ENCODE measurements at places on chromosomes 12 and 14.

- DNase-seq = no peak
Measured at GRCh38 chr12:47035484-47035883, 43.9 kb upstream of the PCED1B start.

GRCh38 chr12:15005064-15005463 is 32.2 kb downstream of the PDE6H start:
- DNase-seq = no peak

DNA sequence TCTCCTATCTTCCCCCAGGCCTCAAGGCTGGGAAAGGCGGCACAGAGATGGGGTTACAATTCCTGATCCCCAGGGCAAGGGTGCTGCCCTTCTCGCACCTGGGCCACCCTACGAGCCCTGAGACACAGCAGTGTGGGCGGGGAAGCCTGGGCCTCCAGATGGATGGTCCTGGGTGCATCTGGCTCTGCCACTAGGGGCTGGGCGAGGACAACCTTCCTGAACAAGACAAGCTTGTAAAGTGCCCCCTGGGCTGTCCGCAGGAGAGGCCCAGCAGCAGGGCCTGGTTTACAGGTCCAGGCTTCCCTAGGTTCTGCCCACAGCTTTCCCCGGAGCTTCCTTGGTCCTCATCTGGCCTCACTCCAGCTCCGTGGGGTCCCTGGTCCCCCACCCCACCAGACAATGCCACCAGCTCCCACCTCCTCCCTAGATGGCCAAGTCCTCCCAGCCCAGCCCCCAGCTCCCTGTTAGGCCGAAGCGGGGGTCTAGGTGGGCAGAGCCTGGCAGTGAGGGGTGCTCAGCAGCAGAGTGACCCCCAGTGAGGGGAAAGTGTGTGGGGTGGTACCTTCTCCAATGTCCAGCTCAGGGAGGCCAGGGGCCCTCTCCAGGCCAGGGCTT is 8.9 kb downstream of the ARL6IP4 start:
- no peak for DNase-seq

DNA sequence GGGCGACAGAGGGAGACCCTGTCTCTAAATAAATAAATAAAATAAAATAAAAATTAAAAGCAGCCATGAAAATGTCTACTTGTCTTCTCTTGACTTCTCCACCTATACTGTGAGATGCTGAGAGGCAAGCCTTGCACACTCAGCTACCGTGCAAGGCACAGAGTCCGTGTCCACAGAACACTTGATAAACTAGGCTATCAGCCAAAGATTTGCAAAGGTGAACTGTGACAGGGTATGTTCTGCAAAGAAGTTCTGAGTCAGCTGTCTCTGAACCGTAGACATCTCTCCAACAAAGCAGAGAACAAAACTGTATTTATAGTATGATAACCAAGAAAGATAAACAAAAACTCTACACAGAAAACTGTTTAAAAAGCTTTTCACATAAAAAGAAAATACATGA is 35.5 kb downstream of the STXBP6 start:
- DNase-seq = no peak

DNA sequence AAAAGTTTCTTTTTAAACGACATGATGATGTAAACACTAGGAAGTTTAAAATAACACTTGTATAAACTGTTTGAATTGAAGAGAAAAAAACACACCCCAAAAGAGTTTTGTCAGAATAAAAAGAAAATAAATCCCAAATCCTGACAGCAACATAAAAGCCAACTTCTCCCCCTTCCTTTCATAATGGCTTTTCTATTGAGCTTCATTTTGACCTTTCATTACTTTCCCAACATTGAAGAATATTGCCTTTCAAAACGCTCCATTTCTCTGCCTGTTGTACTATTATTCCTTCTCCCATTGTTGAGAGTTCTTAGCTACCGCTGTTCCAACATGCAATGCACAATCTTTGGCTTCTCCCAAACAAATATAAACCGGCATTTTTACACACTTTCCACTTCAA is 448.5 kb downstream of the BCAT1 start:
- no peak for DNase-seq

DNA sequence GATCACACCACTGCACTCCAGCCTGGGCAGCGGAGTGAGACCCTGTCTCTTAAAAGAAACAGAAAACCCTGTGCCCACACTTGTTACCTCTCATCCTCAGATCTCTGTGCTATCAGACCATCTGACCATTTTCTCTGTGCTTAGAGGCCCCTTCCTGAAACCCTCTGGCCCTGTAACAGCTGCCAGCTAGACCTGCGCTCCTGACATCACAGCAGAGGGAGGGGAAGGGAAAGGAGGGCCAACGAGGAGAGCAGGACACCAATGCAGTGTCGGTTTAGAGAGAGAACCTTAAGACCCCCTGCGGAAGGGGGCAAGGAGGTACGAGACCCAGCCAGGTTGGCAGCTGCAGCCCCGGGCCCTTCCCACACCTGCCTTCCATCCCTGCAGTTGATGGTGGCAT is 42.4 kb downstream of the SLC8B1 start:
- DNase-seq = no peak

DNA sequence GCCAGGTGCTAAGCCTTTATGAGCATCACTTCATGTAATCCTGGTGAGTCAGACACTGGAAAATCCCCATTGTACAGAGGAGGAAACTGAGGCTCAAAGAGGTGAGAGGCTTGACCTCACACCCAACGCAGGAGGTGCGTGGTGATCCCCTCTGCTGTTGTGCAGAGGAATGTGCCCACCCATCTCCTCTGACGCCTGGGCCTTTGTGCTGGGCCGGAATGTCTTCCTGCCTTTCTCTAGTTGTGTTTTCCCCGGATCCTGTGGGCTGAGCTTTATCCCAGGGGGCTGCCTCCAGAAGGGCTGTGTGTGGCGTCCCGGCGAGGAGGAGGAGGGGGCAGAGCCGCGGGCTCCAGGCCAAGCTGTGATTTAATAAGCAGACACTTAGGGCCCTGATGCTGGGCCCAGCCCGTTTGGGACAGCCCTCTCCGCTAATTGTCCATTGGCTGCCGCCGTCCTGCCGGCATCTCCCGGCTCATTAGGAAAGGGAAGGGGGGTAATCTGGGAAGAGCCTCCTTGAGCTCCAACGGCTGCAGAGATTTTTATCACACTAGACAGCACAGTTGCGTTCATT is 653.6 kb downstream of the MED13L start:
- no peak for DNase-seq

- DNase-seq = no peak
Measured at GRCh38 chr12:96635844-96636243, 146.5 kb downstream of the CFAP54 start.

DNA sequence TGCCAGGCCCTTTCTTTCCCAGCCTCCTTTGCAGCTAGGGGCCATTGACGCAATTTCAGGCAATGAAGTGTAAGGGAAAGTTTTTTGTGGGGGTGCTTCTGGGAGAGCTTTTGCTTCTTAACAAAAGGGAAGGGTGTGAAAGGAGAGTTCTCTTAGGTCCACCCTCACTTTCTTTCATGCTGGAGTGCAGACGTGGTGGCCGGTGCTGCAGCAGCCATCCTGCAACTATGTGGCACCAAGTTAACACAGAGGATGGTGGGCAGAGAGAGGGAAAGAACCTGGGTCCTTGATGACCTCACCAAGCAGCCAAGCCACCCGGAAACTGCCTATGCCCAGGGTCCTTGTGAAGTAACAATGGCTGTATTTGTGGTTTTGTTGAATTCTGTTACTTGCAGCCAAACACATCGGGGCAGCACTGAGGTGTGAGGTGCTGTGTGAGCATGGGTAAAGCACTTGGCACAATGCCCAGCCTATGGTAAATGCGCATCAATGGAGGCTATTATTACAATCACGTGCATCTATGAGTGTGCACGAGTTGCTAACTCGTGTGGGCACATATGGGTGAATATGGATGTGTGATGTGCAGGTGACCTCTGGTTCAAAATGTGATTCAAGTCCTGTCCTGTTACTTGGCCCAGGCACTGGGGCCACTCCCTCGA is 122.6 kb downstream of the CALM1 start:
- no peak for DNase-seq

DNA sequence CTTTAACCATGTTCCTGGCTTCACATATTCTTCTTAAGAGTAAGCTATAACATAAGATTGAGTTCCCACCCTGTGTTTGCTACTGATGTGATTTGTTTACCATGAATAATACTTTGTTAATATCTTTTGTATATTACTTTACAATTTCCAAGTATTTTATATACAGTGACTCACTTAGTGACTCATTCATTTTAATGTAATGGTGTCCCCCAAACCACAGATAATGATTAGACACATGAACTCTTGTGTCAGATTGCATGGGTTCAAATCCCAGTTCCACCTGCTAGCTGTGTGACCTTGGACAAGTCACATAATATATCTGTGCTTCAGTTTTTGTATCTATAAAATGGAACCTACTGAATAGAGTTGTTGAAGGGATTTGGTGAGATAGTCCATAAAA is 76.1 kb downstream of the MYF5 start:
- no peak for DNase-seq

GRCh38 chr14:49853158-49853477 is 530 bp upstream of the NEMF start:
- no peak for DNase-seq

- DNase-seq = no peak
Measured at GRCh38 chr12:84159260-84159659, 753.3 kb downstream of the SLC6A15 start.

- DNase-seq = no peak
Measured at GRCh38 chr12:6234906-6235305, 34.7 kb downstream of the CD9 start.

DNA sequence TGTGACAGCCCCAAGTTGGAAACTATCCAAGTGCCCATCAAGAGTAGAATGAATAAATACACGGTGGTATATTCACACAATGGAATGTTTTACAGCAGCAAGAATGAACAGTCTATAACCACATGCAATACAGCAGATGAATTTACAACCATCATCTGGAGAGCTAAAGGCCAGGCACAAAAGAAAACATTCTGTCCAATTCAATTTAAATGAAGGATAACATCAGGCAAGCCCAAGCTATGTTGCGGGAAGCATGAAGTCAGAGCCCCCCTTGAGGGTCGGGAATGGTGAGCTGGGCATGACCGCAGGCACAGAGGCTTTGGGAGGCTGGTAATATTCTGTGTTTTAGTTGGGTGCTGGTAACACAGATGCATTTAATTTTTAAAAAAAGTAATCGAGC is 76.0 kb downstream of the SYNE3 start:
- no peak for DNase-seq

- no peak for DNase-seq
Measured at GRCh38 chr12:117312770-117313169, 48.7 kb downstream of the NOS1 start.
